Stimulated activated CD8-positive, alpha-beta memory T cell treated with anti-CD3 and anti-CD28 coated beads, Interleukin-12 subunit alpha, Interleukin-12 subunit beta, amount 100 ng/mL, for 1 hour (primary cell): ENCODE measurements at places on chromosomes 4 and X.

DNA sequence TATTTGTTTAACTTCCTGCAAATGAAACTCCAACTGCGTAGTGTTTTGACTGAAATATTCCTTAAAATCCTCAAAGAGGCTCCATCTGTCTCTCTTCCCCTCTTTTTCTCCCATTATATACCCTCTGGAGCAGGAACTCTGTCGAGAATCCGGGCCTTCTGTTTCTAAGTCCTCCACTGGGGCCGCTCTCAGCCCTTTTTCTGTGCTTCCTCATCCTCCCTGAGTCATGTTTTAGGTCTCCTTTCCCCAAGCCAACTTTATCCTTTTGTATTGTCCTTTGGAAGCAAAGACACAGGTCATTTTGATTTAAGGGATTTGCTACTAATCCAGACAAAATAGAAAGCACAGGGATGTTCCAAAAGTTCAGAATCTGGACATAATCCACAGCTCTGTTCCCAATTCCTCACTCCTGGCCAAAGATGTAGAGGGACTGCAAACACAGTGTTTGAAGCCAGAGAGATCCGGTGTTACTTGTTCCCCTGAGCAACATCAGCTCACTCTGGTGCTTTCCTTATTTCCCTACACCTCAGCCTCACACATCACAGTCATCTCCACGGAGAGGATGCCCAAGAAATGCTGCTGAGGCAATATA, 131.0 kb upstream of the KLF3 start:
- DNase-seq = no peak

GRCh38 chrX:68757731-68758130, 71.1 kb upstream of the EFNB1 start:
- DNase-seq = no peak

DNA sequence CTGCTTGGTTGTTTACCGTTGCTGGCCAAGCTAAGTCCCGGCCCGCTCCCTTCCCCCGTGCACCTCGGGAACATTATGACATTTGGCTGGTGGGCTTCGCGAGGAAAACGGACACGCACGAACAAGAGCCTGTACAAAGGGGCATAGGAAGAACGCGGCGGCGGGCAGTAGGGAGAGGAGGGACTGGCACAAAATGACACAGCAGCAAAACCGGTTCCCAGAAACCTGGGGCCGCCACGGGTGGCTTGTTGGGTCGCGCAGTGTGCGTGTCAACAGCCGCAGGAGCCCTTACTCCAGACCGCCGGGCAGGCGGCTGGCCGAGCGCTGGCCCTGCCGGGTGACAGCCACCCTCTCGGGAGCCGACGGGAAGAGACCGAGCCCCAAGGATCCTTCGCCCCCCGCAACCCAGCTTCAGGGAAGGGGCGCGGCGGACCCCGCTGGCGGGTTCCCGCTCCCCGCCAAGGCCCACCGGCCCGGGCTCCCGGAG, 1.6 kb upstream of the LIN54 start:
- DNase-seq = no peak

- no peak for DNase-seq
These were observed 191.0 kb downstream of the CCSER1 start for GRCh38 chr4:90318193-90318592.

- no peak for DNase-seq
These were observed 36.9 kb upstream of the MED14 start for GRCh38 chrX:40772290-40772689.

DNA sequence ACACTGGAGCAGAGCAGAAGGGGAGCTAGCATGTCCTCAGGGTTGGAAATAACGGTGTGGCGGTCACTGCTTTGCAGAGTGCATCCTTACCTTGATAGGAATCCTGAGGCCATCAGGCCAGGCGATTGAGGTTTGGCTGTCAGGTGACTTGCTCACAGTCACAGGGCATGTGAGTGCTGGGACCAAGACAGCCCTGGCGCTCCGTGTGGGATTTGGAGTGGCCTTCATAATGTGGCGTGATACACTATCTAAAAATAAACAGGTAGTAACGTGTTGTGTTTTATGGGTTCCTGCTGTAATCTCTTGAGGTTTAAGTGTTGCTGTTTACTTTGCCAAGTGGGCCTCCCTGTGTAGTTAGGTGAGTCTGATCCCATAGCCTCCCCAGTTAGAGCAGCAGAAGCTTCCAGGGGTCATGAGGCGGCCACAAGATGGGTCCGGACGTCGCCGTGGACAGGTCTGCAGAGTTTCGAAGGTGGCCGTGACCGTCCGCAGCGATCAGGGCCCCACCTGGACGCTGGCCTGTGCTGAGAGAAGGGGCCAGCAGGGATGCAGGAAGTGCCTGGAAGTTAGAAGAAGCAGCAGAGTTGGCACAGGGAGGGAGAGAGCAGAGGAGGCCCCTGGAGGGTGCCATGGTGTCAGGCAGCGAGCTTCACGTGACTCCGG, 27.7 kb downstream of the RGS12 start:
- DNase-seq = no peak

- no peak for DNase-seq
These were observed 50.3 kb downstream of the MED28 start for GRCh38 chr4:17664755-17665154.

GRCh38 chr4:107147873-107148272, 111.8 kb upstream of the DKK2 start:
- DNase-seq = no peak

GRCh38 chr4:74441744-74442143, 3.2 kb upstream of the AREG start:
- DNase-seq = no peak

- peak; percentile 35 for DNase-seq
These were observed at the start of gene EFHC2 for GRCh38 chrX:44343412-44344141. TSS of gene EFHC2 (minus strand) at chrX:44343672. CDS start at chrX:44343588, 84 bp downstream.

DNA sequence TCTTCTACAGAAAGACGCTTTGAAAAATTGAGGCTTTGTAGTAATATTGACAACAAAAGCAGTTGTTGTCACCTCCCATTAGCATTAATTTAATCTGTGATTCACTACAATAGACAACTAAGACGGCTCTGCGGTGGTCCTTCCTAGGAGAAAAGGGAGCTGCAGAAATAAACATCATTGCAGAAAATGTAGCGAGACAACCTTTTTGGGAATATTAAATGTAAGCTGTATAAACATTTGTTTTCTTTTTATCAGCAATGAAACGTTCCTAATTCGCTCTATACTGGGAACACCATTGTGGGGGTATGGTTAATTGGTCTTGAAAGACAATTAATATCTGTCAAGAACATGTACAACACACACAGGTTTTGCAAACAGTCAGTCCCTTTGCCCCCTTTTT, 583.3 kb upstream of the TENM3 start:
- no peak for DNase-seq

DNA sequence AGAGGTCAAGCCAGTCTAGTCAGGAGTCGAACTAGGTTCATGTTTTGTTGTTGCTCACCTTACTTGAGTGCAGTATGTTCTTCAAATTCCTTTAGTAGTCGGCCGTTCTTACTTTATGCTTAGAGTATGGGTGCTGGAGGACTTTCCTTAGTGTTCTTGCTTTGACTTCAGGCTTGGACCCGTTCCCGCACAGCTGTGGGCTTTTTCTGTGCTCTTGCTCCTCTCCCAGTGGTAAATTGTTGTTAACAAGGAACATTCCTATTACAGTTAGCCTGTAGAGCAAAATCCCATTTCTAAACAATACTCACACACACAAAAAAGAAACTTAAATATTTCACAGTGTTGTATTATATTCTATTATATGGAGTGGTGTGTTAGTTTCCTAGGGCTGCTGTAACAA, 113.5 kb downstream of the RAP1GDS1 start:
- no peak for DNase-seq

- DNase-seq = no peak
These were observed 679.4 kb downstream of the PDHA2 start for GRCh38 chr4:96519291-96519690.

DNA sequence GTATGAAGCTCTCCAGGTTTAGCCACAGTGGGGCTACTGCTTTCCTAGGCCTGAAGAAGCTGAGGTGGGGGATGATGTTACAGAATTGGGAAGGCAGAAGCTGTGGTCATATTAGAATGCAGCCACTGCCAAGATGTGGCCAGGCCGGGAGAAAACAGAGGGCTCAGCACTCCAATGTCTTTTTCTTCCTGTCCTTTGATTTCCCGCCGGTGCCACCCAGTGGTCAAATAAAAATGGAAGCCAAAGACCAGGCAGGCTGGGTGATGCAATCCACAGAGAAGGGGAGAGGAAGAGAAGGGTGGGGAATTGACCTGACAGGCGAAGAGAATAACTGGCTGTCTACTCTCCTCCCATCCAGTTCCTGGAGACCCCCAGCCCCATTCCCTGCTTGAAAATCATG, 94.9 kb upstream of the SHISA3 start:
- DNase-seq = no peak

GRCh38 chrX:102727761-102728160, 7.2 kb downstream of the GPRASP3 start:
- DNase-seq = no peak

DNA sequence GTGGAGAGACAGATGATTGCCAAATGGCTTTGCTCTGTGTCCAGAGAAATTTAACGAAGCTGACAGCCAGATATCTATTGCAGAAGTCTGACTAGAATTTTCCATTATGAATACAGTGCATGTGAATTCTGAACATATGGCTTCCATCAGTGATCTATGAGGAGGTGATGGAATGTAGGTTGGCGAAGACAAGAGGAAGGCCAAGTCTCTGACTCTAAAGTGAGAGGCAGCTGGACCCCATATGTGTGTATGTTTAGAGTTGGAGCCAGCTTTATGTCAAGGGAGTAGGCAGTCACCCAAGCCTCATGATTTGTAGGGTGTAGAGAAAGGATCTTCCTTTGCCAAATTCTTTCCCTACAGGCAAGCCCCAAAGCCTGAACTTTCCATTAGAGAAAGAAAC, 76.2 kb upstream of the TEX13D start:
- DNase-seq = no peak

DNA sequence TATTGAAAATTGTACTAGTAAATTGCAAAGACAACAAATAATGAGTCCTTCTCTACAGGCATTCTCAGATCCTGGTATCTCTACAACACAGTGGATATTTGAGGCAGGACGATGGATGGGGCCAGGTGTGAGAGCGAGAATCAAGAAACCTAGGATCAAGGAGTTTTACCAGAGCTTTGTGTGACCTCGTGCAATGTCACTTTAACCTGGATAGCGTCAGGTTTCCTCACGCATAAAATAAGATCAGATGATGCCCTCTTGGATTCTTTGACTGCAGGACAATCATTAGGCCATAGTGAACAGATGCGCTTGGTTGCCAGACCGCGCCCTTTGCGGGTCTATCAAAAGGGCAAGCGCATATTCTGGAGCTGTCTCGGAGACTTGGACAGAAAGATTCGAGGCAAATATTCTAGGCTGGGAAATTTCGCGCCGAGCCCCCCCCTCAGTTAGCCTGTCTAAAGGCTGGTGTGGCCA, 66.6 kb downstream of the FBXO8 start:
- DNase-seq = no peak

DNA sequence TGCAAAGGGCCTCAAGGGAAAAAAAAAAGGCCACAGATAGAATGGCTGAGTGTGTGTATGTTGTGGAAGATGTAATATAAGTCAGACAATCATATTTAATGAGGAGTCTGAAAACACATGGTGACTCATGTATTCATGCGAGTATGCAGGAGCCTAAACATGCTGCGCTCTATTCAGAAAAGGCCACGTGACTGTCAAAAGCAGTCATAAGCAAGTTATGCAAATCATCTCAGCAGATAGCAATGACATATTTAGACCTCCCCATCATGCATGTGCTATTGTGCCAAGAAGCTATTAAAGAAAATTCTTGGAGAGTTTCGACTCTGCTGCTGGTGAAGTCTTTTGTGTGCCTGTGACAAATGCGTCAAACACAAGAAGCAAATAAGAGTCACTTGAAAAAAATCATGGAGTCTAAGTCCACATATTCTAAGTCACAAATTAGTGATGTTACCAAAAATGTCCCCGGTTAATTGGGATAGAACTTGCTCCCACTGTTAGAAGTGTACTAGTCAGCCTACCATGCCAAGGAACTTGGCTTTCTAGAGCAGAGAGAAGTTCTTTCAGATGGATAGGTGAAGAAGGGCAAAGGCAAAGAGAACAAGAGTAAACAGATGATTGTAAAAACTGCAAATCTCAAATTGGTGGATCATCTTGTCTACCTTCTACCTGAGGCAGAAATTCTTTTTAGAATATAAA, 5.0 kb downstream of the LNX1 start:
- no peak for DNase-seq

DNA sequence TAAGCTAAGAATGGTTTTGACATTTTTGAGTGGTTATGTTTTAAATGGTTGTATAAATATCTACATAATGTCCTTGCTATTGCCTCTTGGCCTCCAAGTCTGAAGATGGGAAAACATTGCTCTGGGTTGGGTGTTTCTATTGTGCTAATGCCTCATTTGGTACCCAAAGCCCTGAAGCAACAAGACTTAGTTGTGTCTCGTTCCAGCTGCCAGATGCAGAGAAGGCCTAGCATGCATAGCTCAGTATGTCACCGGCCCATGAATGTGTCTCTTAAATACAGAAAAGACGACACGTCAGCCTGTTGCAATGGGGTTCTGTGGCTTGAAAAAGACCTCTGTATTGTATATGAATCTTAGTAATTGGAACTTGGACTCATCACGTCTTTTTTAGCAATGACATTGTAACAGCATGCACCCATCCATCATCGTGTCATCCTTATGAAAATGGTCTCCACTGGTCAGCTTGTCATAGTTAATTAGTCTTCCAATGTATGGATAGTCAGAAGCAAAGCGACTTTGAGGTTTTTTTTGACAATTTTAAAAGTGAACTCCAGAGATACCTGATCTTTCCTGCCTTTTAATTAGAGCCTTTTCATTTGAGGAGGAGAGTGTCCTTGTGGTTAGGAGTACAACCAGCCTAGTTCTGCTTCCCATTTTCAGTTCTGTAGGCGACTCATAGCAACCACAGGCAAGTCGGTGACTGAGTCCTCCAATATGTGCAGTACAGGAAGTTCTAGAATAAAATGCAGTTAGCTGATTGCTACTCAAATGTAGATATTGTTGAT, 126.4 kb upstream of the GATB start:
- DNase-seq = no peak

DNA sequence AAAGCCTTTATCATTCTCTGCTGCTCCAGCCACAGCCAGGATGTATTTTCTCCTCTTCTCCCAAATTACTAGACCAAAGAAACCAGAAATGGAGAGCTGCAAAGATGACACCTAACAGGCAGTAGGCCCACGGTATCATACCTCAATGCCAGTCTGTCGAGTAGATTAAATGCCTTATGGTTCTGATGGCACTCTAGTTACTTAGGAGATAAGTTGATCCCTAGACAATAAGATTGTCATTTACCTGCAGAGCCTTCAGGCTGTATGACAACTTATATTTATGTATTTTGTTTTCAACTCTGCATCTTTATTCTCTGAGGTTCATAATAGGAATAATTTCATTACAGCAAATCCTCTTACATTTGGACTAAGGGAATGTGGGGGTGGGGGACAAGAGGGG, 262.1 kb downstream of the LDB2 start:
- DNase-seq = no peak

DNA sequence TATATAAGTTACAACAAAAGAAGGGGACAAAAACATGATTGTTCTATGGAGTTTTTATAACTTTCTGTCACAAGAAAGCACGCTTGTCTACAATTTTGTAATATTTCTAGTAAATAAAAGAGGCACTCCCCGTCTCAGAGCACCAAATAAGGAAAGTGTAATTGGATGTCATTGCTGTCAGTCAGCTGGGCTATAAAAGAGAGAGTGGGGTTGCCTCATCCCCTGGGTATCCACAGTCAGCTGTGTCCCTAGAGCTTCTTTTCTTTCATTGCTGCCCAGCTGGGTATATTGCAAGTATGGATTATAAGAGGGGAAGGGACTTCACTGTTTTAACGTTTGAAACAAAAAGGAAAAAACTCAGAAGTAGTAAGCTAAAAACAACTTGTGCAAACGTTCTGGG, 61.3 kb downstream of the NPNT start:
- DNase-seq = no peak

- no peak for DNase-seq
These were observed 245.8 kb upstream of the GK2 start for GRCh38 chr4:79653871-79654270.

- no peak for DNase-seq
These were observed 65.8 kb upstream of the GPRIN3 start for GRCh38 chr4:89373394-89373793.
